Activated CD4-positive, alpha-beta T cell treated with anti-CD3 and anti-CD28 coated beads, Interleukin-2, amount 50 U/mL, for 16 hours (primary cell): ENCODE measurements at places on chromosomes 12 and 14.
A peak's percentile ranks its signal among the peaks of the same experiment; 100 is the strongest.

GRCh38 chr14:23627961-23628360, 8.2 kb upstream of the DHRS2 start:
- DNase-seq = no peak

DNA sequence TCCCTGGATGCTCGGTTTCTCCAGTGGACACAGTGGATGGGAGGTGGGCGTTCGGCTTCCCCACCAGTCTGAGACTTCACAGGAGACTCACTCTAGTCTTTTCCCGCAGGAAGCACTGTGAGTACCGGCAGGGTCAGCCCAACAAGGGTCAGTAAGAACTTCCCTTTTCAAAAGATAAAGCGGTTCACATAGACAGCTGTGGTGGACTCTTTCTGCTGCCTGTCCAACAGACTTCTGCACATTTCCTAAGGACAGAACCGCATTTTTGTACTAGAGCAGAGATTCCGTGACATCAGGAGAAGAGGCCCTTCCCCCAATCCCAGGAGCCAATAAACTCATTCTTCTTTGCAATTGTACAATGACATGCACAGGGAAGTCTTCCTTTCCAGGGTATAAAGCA, 10.4 kb downstream of the LTBR start:
- no peak for DNase-seq

- peak; percentile 86 for DNase-seq
Observed at GRCh38 chr14:88599761-88600439, 37.1 kb downstream of the ZC3H14 start.

DNA sequence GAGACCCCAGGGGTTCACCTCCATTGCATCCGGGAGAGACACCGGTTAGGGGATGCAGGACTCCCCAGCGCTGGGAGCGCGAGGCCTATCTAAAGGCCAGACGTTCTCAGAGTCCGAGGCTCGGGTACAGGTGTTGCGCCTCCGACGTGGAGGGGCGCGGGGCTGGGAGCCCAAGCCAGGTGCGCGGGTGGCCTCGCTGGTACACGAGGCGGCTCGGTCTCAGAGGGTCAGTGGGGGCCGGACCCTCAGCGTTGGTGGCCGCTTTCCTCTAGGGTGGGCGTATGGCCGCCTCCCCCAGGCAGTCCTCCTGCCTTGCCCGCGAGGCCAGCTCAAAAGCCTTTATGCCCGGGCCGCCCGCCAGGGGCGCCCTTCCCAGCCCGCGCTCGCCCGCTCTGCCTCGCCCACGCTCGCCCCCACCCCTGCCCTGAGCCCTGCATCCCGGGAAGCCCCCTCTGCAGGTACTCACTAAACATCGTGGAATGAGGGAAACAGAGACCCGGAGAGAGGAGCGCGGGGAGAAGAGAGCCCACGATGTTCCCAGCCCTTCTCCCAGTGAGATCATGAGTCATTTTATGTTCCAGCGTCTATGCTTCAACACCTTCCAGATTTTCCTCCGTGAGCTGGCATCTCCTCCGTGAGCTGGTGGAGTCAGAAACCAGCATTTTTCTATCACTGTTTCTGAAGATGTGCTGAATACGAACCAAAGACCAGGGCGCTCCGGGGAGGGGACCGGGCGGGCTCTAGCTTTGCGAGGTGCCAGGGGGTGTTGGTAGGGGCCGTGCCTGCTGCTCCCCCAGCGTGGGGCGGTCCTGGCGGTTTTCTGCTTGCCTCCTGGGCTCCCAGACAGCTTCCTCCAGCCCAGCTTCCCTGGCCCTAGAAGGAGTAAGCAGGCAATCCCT, 73.8 kb downstream of the DIO3 start:
- DNase-seq = no peak
